ENCODE measurements at places on chromosomes 4 and X.

- DNase-seq: no peak
These were observed 995.0 kb downstream of the SH3BGRL start for GRCh38 chrX:82196866-82197265.

GRCh38 chr4:576991-577498 lies 950 bp upstream of the TMEM271 start:
- no peak for DNase-seq

- DNase-seq: no peak
These were observed 97.3 kb upstream of the NOCT start for GRCh38 chr4:138918169-138918869.

- DNase-seq: peak; percentile 69
These were observed 21.8 kb downstream of the SPANXC start for GRCh38 chrX:141220342-141221008.

DNA sequence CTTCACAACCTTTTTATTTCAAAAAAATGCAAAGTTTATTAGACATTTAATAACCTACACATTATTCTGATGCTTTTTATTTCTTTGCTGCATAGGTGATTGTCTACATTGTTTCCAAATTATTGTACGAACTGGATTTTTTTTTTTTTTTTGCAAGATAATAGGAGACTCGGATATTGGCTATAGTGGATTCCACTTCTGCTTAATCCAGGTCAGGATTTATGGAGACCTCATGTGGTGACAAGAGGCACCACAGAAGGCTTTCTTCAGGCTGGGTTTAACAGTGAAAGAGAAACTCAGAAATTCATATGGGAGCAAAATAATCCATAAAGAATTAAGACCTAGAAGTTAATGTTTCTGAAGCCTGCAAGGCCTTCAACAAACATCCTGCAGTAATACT lies 2.4 kb upstream of the SLIT2 start:
- peak; percentile 57 for DNase-seq

- no peak for DNase-seq
These were observed 1.3 kb upstream of the DGKQ start for GRCh38 chr4:974668-975067.

GRCh38 chrX:136386826-136387225 lies 86.1 kb downstream of the ADGRG4 start:
- no peak for DNase-seq

GRCh38 chrX:102654696-102655095 lies 3.4 kb downstream of the GPRASP1 start:
- no peak for DNase-seq

GRCh38 chr4:53937918-53938317 lies 126.5 kb downstream of the CHIC2 start:
- peak; percentile 40 for DNase-seq

DNA sequence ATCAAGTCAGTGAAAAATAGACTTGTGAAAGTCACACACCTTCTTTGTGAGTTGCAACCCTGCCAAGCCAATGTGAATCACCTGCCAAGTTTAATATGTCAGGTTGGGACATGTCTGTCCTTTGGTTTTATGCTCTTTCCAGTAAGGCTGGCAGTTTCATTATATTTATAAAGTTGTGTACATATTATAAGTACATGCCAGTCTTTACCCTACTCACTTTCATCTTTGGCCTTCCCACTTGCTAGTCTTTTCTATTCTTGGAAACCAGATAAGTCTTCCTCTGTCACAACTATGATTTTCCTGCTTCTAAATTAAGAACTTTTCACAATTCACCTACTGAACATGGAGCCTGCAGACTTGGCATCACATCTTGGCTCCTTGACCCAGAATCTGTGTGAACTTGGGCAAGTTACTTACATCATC lies 680.7 kb upstream of the BOD1L1 start:
- no peak for DNase-seq

DNA sequence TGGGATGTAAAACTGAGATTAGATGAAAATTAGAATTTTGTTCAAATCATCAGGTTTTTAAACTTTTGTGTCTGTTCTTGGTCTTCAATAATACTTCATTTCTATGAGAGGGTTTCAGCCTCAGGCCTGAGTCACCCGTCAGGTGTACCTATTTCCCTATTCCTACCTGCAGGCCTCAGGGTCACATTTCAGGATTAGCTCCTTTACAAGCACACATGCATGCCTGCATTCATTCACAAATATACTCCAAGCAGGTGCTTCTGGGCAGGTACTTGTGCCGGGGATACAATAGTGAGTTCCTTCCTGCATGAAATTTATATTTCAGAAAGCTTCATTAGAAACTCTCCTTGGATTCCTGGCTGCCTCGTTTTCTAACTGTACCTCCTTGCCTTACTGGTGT lies 114.9 kb downstream of the SHISA3 start:
- DNase-seq: no peak

DNA sequence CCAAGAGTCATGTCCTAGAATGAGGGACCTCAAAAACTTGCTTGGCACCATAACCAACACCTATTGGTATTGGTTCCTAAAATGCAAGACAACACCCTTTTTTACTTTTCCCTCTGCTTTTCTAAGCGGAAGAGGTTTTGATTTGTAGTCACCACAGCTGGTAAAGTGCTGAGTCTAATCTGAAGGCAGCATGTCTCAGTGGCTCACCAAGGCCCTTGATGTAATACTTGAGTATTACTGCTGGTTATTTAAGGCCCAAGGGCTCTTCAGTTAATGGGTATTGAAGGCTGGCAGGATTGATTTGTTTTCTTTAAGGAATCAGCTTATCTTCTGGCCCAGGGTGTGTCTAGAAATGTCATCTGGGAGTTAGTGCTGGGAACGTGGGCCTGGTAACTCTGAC lies 735.1 kb downstream of the GLUD2 start:
- no peak for DNase-seq

DNA sequence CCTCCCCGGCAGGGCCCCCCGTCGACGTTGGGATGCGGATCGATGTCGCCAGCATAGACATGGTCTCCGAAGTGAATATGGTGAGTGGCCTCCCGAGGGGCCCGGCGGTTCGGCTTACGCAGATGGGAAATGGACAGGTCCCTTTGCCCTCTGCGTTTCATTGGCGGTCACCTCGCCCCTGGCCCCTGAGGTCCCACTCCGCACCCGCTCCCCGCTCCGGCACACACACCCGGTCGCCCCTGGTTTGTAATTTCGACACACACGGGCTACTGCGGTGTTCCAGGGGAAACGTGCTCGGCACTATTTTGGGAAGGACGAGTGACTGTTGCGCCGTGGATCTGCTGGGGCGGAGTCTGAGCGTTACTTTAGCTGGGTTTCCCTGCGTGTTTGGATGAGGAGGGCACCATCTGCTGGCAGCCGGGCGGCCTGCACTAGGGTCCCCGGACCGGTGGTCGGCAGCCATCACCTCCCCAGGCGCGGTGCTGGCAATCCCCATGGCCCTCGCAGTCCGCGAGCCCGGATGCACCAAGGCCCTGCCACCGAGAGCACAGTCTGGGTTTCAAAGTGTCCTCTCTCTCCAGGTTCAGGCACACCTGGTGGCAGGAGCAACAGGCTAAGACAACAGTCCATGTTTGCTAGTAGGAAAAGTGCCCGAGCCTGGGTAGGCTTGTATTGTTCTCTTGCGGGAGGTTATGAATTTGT lies 1.2 kb downstream of the GABRB1 start:
- DNase-seq: peak; percentile 38

GRCh38 chr4:41360214-41360920 lies 103.6 kb downstream of the UCHL1 start:
- DNase-seq: peak; percentile 70

DNA sequence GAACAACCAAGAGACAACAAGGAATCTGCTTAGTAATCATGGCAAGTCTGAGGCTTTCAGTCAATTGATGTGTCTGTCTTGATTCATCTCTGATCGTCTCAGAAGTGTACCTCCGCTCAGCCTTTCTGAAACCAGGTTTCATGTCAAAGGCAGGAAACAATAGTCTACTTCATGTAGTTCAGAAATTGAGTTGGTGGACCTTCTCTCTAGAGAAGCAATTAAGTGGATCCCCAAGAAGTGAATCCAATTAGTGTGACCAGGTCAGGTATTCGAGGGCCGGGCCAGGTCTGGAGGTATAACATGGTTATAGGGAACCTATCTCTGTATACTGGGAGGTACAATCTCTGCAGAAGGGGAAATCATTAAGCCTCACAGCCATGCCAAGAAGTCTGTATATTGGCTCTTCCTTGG lies 32.0 kb downstream of the DAPP1 start:
- DNase-seq: no peak

DNA sequence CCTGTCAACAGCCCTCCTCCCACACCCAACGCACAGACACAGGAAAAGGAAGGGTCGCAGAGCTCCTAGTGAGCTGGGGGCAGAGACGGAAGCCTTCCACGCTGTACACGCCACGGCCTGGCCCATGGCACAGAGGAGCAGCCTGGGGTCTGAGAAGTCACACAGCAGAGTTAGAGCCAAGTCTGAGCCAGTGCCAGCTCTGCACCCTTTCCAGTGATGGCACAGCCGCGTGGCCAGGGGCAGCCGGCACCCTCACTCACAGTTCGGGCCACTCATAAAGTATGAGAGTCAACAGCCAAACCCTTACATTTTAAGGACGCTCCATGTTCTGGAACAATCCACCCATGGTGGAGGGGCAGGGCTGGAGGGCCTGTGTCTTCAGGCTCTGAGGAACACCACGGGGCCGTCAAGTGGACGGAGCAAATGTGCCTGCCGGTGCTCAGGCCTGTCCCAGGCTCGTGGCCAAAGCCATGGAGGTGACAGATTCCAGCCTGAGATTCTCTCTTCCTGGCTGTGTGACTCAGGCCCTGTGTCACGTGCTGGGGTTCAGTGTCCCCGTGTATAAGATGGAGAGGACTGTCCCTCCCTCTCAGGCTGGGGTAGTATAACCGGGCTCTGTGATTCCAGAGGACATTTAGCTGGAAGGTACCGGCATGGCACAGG lies 91.2 kb downstream of the ABLIM2 start:
- DNase-seq: no peak

- no peak for DNase-seq
These were observed 102.4 kb upstream of the TMLHE start for GRCh38 chrX:155715141-155715540.

DNA sequence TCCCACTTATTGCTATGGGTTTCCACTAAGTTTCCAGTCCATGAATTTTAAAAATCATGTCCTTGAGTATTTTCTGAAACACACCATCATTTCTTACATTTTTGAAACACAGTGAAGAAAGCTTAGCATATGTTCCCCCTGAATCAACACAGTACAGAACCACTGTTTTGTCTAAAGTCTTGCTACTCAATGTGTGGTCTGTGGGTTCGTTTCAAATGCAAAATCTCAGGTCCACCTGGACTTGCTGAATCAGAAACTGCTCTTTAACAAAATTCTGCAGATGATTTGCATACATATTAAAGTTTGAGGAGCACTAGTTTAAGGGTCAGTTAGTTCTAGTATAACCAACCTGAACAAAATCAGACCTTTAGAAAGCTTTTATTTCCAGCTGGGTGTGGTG lies 60.4 kb downstream of the SUPT20HL2 start:
- DNase-seq: no peak

GRCh38 chr4:8477676-8478075 lies 37.1 kb downstream of the TRMT44 start:
- DNase-seq: no peak

All from endothelial cell of umbilical vein (primary cell).